ENCODE measurements at places on chromosomes 16 and 17.

DNA sequence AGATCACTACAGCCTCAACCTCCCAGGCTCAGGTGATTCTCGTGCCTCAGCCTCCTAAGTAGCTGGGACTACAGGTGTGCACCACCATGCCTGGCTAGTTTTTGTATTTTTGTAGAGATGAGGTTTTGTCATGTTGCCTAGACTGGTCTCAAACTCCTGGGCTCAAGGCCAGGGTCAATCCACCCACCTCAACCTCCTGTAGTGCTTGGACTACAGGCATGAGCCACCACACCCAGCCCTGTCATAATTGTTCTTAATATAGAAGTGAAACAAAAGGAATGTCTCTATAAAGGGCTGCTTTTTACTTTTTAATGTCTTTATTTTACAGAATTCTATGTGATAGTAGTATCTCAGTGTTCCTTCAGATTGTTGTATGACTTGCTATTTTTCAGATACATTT is 345.2 kb upstream of the TBX2 start:
- DNase-seq = no peak

DNA sequence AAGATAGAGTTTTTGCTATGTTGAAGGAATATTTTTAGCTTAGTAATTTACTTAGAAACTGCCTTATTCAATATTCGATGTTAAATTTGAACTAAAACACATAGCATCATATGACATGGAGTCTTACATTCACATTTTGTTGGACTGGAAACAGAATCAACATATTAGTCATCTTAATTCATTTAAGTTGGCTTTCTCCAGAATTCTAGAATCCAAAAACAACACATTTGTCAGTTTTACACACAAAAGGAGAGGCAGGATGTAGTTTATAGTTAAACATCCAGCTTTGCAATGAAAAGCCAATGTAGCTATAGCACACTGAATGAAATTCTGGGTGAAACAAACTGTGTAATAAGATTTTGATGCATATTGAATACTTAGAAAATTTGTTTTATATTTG is 43.3 kb downstream of the WWOX start:
- DNase-seq = no peak

- no peak for DNase-seq
Observed at GRCh38 chr17:60508384-60508980, 17.6 kb downstream of the APPBP2 start.

DNA sequence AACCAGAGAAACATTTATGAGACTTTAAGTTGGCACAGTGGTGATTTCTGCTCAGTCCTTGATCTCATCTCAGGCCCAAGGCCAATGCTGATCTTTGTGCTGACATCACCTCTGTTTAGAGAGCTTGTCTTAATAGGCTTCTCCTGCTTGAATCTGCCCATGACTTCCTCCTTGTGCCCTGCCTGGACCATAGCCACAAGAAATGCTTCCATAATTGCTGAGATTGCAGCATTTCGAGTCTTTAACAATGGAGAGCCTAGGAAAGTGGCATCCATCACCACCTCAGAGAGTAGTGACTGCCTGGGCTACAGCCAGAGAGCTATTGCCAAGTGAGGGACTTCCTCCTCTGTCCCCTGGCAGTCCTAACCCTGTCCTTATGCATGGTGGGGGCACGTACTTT is 25.1 kb upstream of the MMP2 start:
- DNase-seq = no peak

DNA sequence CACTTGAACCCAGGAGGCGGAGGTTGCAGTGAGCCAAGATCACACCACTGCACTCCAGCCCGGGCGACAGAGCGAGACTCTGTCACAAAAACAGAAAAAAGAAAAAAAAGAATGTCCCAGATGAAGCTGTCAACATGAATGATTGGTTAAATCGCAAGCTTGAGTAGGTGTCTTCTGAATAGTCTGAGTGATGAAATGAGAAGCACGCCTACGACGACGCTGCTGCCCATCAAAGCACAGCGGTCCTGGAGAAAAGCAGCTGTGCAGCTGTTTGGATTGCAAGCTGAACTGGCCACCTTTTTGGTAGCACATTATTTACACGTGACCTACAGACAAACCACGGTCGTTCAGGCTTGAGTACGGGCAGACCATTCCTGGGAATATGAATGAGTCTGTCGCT is 12.5 kb downstream of the ADCY9 start:
- no peak for DNase-seq

GRCh38 chr16:8776129-8776584 is 21.3 kb downstream of the TMEM186 start:
- no peak for DNase-seq

GRCh38 chr16:73064212-73064993 is 16.5 kb upstream of the ZFHX3 start:
- no peak for DNase-seq

- no peak for DNase-seq
Observed at GRCh38 chr17:60586288-60586974, 13.6 kb upstream of the PPM1D start.
